Glutamatergic neuron (in vitro differentiated cells): ENCODE measurements at places on chromosomes 2 and 18.

DNA sequence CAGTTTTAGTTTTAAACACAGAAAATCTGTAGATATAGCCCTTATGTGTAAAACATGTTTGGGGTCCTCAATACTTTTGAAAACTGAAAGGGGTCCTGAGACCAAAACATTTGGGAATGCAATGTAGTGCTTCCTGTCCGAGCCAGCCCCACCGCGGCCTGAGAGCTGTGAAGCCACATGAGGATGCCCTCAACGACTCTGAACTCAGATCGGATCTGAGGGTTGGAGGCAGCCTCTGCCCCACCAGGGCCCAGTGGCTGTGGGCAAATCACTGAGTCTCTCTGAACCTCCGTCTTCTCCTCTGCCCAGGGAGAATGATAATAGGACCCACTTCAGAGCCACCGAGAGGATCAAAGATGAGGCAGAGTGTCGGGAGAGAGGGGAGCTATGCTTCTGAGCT lies 33.4 kb upstream of the HPCAL1 start:
- DNase-seq: peak; percentile 3

- no peak for DNase-seq
Measured at GRCh38 chr2:43944915-43945314, 50.9 kb downstream of the LRPPRC start.

DNA sequence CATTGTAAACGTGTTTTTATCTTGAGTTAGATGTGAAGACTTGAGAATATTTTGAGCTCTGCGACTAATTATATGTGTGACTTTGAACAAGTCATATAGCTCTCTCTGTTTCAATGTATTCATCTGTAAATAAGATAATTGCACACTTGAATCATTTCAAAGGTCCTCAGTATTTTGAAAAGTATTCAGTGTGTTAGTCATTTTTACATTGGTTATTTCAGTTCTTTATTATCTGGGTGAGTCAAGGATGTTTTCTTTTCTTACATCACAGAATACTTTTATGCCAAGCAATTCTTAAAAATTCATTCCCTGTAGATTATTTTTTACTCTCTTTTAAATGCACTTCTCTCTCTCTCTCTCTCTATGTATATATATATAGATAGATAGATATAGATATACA lies 1098.0 kb upstream of the ZEB2 start:
- no peak for DNase-seq

GRCh38 chr2:219453671-219454590 lies 19.3 kb downstream of the SPEG start:
- DNase-seq: no peak

GRCh38 chr2:181985632-181986205 lies at the start of gene PPP1R1C:
Gene PPP1R1C, plus strand, starts transcription at chr2:181985853. Its CDS starts 258 bp downstream, at chr2:181986111.
- DNase-seq: no peak

DNA sequence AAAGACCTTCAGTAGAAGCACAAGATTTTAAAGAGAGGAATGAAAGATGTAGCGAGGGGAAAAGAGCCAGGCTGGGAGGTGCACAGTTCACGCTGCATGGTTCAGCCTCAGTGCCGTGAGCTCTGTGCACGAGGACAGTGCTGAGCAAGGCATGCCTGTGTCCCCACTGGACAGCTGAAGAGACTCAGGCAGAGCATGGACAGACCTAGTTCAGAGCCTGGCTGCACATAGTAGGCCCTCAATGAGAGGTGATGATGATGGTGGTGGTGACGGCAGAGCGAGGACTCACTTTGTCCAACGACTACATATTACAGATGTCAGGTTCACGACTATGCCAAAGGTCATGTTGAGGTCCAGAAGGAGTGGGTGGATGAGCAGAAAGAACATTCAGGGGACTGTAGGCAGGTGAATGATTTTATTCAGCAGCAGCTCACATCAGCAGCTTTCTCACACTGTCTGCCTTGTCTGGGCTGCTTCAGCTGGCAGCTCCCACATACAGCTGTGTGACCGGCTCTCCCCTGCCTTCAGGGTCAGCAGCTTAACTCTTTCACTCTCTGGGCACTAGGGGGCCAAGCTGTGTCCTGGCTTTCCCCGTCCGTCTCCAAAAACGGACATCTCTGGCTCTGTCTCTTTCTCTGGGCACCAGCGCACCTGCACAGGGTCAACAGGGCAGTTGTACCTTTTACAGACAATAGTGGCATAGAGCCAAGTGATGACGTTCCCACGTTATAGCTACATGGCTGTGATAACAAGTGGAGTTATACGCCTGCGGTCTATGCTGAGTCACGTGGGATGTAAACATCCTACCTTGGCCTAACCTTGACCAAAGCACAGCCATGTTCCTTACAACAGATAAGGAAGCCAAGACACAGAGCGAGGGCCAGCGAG lies 128.8 kb upstream of the MSH6 start:
- DNase-seq: peak; percentile 48

DNA sequence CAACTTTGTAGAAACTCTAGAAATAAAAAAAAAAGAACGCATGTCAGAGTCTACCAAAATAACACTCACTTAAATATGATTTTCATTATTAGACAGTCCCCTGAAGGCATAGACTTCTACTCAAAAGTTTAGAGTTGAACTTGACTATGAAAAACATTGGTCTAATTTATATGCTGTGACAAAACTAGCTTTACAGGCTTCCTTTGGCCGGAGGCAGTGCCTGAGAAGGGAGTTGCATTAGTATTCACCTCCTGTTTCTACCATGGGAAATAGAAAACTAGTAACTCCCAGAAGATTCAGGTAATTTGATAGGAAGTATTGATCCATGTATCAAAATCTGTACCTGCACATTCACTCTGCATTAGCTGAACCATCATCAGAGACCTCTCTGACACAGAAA lies 163.4 kb upstream of the NOSTRIN start:
- no peak for DNase-seq

DNA sequence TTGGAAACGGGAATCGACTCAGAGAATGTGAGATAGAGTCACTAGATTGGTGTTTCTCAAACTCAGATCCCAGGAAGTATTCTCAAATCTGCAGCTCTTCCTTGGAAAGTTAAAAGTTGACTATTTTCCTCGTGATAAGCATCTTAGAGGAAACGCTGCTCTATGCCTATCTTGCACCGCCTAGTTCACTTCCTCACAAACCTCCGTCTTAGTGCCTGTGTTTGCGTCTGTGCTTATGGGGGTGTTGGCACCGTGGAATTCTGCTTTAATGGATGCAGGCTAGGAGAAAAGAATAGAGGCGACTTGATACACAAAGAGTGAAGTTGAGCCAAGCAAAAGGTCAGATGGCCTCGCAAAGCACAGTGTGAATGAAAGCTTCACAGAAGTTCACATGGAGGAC lies 255.3 kb upstream of the ID2 start:
- no peak for DNase-seq

GRCh38 chr2:201269764-201270163 lies 9.4 kb downstream of the CASP8 start:
- DNase-seq: no peak

DNA sequence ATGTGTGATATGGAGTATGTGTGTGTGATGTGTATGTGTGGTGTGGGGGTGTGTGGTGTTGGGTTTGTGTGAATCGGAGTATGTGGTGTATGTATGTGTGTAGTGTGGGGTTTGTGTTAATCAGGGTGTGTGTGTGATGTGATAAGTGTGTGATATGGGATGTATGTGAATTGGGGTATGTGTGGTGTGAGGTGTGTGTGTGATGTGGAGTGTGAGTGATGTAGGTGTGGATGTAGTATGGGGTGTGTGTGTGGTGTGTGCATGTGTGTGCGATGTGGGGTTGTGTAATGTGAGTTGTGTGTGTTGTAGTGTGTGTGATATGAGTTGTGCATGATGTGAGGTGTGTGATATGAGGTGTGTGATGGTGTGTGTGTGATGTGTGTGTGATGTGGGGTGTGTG lies 54.4 kb downstream of the TWIST2 start:
- DNase-seq: no peak

GRCh38 chr2:214960677-214961076 lies 151.2 kb upstream of the BARD1 start:
- no peak for DNase-seq

GRCh38 chr2:67242456-67242855 lies 154.7 kb upstream of the ETAA1 start:
- DNase-seq: no peak

- DNase-seq: no peak
Measured at GRCh38 chr2:155223781-155224406, 525.4 kb downstream of the KCNJ3 start.

- DNase-seq: no peak
Measured at GRCh38 chr2:23330214-23330613, 54.8 kb upstream of the KLHL29 start.

- DNase-seq: no peak
Measured at GRCh38 chr2:2930841-2931240, 446.8 kb downstream of the EIPR1 start.

DNA sequence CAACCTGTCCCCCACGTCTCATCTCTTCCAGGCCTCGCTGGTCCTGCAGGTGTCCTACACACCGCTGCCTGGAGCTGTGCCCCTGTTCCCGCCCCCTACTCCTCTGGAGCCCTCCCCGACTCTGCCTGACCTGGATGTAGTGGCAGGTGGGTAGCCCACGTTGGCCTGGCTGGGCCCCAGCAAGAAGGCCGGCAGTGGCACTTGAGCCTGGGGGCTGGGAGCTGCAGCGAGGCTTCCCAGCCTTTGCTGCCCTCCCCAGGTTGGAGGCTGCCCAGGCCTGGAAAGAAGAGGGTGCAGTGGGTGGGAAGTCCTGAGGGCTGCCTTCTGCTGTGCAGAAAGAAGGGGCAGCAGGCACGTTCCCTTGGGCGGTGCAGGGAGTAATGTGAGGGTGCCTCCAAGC lies 58.4 kb downstream of the DYSF start:
- no peak for DNase-seq

DNA sequence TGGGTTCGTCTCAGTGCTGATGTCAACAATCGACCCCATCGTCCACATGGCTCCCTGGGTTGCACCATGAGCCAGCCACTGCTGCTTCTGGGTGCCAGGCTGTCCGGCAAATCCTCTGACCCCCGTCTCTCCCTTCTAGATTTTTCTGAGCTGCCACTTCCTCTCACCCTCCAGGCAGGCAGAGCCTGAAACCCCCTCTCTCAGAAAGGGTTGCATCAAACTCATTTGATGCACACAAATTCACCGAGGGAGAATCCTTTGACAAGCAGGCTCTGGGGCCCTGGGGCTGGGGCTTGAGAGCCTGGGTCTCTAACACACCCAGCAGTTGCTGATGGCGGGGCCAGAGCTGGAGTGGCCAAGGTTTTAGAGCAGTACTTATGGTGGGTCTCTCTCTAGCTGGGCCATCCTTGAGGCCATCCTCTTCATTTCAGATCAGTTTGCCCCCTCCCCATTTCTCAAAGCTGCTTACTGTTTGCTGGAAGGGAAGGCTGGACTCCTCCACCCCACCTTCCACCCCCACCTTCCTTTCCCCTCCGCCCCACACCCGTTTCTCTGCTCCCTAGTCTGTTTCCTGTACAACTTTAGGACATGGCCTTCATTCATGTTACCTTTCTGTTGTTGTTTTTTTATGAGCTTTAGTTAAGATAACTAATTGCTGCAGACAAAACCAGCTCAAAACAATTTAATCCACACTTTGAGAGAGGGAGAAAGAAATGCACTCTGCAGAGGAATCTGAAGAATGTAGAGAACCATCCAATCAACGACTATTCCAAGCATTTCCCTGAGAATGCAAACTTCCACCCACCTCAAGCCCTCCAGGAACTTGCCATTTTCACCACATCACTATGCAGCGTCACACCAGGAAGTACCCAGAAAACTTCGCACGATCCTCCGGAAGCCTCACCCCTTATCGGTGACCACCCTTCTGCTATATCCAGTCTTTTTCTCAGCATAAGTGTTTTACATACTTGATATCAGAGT lies 69.5 kb downstream of the ARL4C start:
- DNase-seq: no peak

DNA sequence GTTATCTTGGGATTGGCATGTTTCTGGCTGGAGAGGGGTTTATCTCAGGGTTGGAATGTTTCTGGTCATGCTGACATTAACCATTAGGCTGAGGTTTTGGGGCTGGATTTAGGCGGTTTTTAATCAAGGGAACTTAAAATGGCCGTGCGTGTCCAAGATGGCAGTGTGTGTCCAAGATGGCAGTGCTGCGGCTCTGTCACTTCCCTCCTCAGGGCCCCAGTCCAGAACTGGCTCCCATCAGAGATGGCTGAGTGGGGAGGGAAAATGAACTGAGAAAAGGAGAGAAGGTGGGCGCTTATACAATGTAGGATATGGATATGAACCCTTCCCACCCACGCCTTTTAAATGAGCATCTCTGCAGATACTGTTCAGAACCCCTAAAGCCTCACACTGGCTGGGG lies 175.5 kb upstream of the MYT1L start:
- DNase-seq: no peak

DNA sequence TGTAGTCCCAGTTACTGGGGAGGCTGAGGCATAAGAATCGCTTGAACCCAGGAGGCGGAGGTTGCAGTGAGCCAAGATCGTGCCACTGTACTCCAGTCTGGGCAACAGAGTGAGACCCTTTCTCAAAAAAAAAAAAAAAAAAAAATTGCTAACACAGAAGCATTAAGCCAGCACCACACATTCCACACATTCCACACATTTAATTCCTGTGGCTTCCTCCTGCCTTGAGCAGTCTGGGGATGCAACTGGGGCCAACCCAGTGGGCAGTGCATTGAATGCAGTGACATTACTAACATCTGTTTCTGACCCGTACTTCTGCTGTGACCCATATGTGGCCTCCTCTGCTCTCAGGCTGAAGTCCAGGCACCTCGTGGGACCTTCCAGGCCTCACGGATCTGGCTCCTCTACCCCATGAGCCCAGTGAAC lies 107.0 kb downstream of the BCL2L11 start:
- no peak for DNase-seq

GRCh38 chr2:49567811-49568600 lies 413.7 kb upstream of the FSHR start:
- no peak for DNase-seq

DNA sequence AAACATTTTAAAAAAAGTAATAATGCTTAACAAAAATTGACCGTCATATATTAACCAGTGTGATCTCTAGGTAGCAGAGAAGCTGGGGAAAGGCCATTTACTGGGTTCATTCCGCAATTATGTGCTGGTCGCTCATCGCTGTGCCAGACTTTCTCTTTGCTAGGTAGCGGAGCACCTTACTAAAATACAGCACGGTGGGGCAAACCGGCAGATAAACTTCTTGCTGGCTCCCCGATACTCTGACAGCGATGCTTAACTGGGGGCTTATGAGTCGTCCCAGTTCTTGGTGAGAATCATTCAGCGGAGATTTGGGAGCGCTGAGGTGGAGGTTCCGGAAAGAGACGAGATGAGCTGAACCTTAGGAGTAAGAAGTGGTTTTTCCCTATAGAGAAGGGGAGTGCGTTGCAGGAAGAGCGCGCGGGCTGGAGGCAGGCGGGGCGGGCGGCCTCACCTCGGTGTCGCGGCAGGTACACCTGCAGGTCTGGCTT lies 605 bp downstream of the C2orf68 start:
- DNase-seq: no peak

GRCh38 chr18:50312296-50313030 lies 25.0 kb upstream of the CXXC1 start:
- no peak for DNase-seq

GRCh38 chr2:74566076-74566753 lies 11.7 kb downstream of the DOK1 start:
- no peak for DNase-seq
